ENCODE measurements at places on chromosomes 11 and 22.

DNA sequence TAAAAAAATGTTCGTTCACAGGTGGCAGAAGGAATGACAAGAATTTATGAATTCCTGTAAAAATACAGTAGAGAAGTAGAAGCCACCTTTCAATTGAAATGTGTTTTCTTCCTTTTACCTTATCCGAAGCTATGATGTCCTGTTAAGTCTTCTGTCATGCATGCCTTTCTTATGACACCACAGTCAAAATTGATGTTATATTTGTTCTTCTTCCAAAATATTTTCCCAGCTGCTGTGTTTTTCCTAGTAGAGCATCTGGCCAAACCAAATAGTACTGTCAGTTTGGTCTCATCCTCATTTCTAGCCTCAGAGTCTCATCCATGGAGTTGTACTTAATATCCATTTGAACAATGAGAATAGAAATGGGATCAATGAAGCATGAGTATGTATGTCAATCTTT is 206.1 kb downstream of the PGR start:
- no peak for DNase-seq

DNA sequence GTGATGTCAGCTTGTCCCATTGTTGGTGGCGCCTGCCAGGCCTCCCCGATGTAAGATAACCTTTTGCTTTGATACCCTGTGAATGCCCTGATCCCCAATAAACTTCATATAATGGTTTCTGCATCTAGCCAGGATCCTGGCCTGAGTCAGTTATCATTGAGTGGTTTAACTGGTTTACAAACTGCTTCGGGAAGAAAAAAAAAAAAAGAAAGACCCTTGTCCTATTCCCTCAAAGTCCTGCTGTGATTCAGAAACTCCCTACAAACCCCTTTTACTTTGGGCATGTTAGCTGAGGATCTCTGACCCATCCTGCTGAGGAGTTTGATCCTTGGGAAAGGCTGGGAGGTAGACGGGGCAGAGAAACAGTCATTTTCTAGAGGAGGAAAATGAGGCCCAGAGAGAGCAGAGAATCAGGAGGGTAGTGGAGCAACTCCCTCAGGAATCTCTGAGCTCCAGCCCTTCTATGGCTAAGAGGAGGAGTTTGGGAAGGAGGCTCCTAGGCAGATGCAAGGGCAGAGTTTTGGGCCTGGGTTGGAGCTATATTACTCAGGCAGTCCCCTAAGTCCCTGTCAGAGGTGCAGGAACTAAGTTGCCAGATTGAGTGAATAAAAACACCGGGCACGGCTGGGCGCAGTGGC is 5.4 kb upstream of the CYB5R3 start:
- DNase-seq, result no peak

- peak; percentile 42 for DNase-seq
These were observed 3.6 kb upstream of the TBC1D22A start for GRCh38 chr22:46758867-46759290.

GRCh38 chr11:57214098-57214417 is 23.0 kb downstream of the APLNR start:
- no peak for DNase-seq

- no peak for DNase-seq
These were observed 73.4 kb upstream of the WT1 start for GRCh38 chr11:32508780-32509179.
